ENCODE measurements at places on chromosomes 3 and 15. TPM values are rescaled to one million over a fixed set of nuclear protein-coding genes. Genes with fewer than 3 reads are reported as not detected.

Gene ZNF860
- 3.2 TPM for polyA plus RNA-seq

DNA sequence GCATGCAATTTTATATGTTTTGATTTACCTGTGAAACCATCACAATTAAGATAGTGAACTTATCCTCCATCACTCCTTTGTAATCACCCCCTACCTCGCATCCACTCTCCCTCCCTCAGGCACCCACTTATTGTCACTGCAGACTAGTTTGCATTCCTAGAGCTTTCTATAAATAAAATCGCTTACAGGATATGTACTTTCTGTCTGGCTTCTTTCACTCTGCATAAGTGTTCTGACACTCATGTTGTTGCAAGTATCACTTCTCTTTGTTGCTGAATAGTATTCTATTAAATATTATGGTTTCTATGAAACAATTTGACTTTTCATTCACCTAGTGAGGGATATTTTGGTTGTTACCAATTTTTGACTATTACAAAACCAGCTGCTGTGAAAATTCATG lies 139.3 kb downstream of the RSRC1 start:
- no peak for DNase-seq

DNA sequence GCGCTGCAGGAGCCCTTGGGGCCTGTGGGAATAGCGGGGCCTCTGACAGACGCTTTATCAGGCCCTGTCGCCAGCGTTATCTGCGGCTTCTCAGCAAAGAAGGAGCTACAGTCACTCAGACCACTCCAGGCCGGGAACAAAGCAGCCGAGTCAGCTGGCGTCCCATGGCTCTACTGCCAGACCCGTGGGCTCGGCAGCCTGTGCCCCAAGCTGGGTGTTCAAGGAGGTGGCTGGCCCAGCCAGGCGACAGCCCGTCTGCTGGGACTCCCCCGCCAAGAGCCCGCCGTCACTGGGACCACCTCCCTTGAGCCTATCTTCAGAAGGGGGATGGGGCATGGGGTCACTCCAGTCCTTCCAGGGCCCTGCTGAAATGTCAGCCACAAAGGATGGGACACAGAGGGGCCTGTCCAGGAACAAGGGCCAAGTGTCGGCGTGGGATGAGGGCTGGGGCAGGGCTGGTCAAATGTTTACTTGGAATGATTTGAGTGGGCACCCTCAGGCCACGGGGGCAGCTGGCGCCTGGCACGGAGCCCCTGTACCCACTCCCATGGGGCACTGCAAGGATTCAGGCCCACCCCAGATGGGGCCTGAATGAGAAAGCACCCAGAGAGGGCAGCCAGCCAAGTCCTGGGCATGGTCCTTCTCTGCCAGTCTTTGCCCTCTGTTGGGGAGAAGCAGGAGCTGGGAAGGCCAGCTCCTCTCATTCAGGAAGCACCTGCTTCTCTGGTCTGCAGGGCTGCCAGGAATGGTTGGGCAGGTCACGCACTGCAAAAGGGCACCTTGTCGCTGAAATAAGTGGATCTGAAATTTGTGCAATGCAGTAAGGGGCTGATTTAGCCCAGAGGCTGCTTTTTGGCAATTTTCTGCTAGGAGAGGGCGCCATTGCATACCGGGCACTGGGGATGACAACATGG lies 148.3 kb downstream of the SMAD6 start:
- DNase-seq: no peak

- no peak for DNase-seq
Measured at GRCh38 chr3:51975852-51976549, 1.1 kb downstream of the ABHD14A start.
